ENCODE measurements at places on chromosomes 12 and 14. TPM values are rescaled to one million over a fixed set of nuclear protein-coding genes. Genes with fewer than 3 reads are reported as not detected.

- H3K4me3 ChIP-seq: no peak overlapping the region
- H3K36me3 ChIP-seq: no peaks in the 10 kb centered on the region
- no peak for DNase-seq
- peaks cover 2% of the 10 kb centered on the region for H3K4me1 ChIP-seq
- H3K27ac ChIP-seq: no peak overlapping the region
- no peaks in the 10 kb centered on the region for H3K27me3 ChIP-seq
Measured at GRCh38 chr12:71949646-71950045, 11.0 kb downstream of the TPH2 start.

DNA sequence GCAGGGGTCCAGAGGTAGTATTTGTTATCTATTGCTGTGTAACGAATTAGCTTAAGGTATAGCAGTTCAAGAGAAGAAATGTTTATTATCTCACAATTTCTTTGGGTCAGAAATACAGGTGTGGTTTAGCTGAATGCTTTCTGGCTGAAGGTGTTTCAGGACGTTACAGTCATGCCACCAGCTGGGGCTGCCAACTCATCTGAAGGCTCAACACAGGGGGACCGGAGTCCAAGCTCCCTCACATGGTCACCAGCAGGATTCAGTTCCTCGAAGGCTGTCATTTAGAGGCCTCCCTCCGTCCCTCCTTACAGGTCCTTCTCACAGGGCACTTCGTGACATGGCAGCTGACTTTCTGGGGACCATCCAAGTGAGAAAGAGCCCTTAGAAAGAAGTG, 37.5 kb upstream of the SINHCAF start:
- no peaks in the 10 kb centered on the region for H3K4me1 ChIP-seq
- no peaks in the 10 kb centered on the region for H3K27me3 ChIP-seq
- H3K27ac ChIP-seq: no peak overlapping the region

- DNase-seq: peak; percentile 21
- H3K4me1 ChIP-seq: peaks cover 3% of the 10 kb centered on the region
- H3K27ac ChIP-seq: no peak overlapping the region
- no peaks in the 10 kb centered on the region for H3K36me3 ChIP-seq
- H3K4me3 ChIP-seq: no peak overlapping the region
Measured at GRCh38 chr12:95328708-95329107, 111.1 kb downstream of the VEZT start.

GRCh38 chr14:100737526-100737925, 10.8 kb downstream of the DLK1 start:
- no peak overlapping the region for H3K4me3 ChIP-seq
- H3K4me1 ChIP-seq: no peaks in the 10 kb centered on the region
- H3K27me3 ChIP-seq: no peaks in the 10 kb centered on the region
- DNase-seq: no peak

DNA sequence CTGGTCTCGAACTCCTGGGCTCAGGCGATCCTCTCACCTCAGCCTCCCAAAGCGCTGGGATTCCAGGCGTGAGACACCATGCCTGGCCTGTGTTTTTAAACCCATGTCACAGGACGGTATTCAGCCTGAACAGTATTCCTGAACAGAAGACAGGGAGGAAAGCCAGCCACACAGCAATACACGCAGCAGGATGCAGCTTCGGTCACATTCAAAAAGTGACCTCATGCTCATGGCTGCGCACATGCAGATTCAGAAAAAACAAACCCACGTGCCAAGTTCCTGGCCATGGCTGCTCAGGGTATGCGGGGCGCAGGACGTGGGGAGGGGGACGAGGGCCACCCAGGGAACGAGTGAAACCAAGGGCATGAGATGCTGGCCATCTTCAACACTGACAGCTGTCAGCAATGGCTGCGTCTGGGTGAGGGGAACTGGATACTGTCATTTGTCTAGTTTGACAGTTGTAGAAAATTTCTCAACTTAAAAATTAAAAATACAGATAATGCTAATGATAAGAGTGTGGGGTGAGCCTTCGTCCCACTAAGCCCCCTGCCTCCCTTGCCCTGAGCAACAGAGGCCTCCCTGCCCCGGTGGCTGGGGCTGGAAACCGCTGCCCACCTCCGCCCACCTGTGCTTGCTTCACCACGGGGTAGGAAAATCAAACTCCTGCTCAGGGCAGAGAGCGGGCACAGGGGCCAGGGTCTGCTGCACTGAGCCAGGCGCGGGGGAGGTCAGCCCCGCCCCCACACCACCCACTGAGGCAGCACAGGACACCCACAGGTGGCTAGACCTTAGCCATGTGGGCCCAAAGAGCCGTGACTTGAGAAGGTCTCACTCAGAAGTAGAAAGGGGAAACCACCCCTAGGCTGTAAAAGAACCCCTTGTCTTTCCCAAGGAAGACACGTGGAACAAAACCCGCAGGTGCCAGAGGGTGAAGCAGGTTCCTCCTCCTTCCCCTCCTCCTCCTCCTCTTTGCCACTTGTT, 84.2 kb downstream of the SCARB1 start:
- no peak for DNase-seq
- H3K27ac ChIP-seq: no peak overlapping the region
- H3K4me3 ChIP-seq: no peak overlapping the region

DNA sequence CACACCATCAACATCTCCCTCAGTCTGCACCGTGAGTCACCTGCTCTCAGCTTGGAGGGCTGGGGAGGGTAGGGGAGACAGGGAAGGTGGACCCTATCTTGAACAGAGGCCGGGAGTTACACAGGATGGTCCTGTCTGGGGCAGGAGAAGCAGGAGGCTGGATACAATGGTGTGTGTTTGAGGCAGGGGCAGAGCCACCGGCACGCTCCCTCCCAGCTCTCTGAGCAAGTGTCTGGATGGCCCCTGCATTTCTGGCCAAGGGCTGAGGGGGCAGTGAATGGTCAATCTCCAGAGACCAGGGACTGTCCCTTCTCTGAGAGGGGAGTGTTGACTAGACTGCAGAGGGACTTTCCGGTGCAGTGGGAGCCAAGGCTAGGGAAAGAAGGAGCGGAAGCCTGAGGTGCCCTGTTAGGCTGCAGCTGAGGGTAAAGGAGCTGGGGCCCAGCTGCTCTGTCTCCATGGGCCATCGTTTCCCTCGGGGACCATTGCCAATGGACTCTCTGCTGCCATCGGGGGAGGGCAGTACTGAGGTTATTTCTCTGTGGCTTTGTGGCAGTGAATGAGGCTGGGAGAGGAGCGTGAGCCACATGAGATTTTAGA, 1.9 kb downstream of the LRP1-AS start:
- H3K4me1 ChIP-seq: peaks cover 52% of the 10 kb centered on the region
- no peaks in the 10 kb centered on the region for H3K27me3 ChIP-seq
- H3K4me3 ChIP-seq: no peak overlapping the region
- peaks cover 45% of the 10 kb centered on the region for H3K36me3 ChIP-seq
- no peak overlapping the region for H3K27ac ChIP-seq
- DNase-seq: no peak

GRCh38 chr12:110174373-110174996, 50.3 kb downstream of the IFT81 start:
- no peaks in the 10 kb centered on the region for H3K27me3 ChIP-seq
- H3K36me3 ChIP-seq: no peaks in the 10 kb centered on the region
- H3K4me3 ChIP-seq: no peak overlapping the region
- H3K27ac ChIP-seq: no peak overlapping the region
- DNase-seq: no peak
- H3K4me1 ChIP-seq: peaks cover 2% of the 10 kb centered on the region

RTN1 gene
- total RNA-seq: 0.17 TPM

- no peak for DNase-seq
- peaks cover 1% of the 10 kb centered on the region for H3K4me1 ChIP-seq
- no peaks in the 10 kb centered on the region for H3K36me3 ChIP-seq
- no peak overlapping the region for H3K27ac ChIP-seq
Measured at GRCh38 chr12:51959921-51960320, 8.4 kb downstream of the ACVR1B start.

DNA sequence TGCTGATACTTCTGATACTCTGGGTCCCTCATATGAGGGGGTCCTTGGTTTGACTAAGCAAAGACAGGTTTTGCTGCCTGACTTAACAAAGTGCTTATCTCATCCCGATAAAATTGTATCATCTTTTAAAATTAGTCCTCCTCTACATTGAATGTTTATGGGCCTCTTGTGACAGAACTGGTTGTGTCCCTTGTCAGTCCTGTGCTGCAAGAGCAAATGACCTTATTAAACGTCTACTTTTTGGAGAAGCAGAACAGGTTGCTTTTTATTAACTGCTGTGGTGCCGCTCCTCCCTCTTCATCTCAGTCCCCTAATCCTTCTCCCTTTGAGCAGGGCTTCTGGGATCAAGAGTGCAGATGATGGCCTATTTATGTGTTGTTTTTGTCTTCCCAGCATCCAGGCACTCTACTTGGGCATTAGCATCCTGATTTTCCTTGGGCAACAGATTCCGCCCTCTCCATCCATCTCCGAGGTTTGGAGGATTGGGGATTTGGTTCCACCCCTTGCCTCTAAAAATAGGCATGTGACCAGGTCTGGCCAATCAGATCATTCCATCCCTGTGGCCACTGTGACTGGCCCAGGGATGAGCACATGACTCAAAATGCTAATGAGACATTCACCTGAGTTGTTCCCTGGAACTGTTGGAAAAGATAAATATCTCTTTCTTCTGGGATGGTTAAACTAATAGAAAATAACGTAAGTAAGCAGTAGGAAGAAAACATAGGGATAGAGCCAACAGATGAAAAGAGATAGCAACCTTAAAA, 2.9 kb upstream of the DENR start:
- H3K27ac ChIP-seq: no peak overlapping the region
- peaks cover 3% of the 10 kb centered on the region for H3K36me3 ChIP-seq
- peaks cover 7% of the 10 kb centered on the region for H3K4me1 ChIP-seq
- H3K27me3 ChIP-seq: no peaks in the 10 kb centered on the region

BDKRB1 gene
- 16.7 TPM for total RNA-seq

GRCh38 chr14:92341791-92342190, 18.8 kb downstream of the SLC24A4 start:
- no peak overlapping the region for H3K4me3 ChIP-seq
- DNase-seq: no peak
- no peak overlapping the region for H3K27ac ChIP-seq
- H3K4me1 ChIP-seq: no peaks in the 10 kb centered on the region

DNA sequence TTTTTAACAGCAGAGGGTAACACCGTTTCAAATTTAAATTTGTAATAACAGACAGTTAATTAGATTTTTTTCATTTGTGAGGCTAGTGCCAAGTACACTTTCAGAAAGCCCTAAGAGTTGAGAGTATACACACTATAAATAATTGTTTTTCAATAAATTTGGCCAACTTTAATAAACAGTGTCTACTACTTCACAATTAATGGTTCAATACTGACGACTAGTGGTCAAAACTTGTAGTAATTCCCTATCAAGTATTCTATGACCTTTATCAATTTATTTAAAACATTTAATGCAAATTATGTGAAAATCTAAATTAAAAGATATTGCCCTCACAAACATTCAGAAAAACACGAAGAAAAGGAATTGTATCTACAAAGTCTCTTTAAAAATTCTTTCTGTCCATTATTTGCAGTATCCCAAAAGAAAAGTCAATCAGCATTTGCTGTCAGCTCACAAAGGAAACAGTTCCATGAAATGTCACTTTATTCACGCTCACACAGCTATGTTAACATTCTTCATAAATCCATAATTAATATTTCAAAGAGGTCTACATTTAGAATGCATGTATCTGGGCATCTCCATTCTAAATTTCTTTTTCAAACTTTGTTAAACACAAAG, 91.2 kb downstream of the CEP128 start:
- no peaks in the 10 kb centered on the region for H3K36me3 ChIP-seq
- peak; percentile 30 for DNase-seq
- no peak overlapping the region for H3K27ac ChIP-seq
- H3K4me1 ChIP-seq: no peaks in the 10 kb centered on the region
- no peak overlapping the region for H3K4me3 ChIP-seq

- H3K36me3 ChIP-seq: no peaks in the 10 kb centered on the region
- H3K27me3 ChIP-seq: no peaks in the 10 kb centered on the region
- no peak overlapping the region for H3K27ac ChIP-seq
- no peaks in the 10 kb centered on the region for H3K4me1 ChIP-seq
- no peak overlapping the region for H3K4me3 ChIP-seq
- no peak for DNase-seq
Measured at GRCh38 chr12:124796303-124796960, 67.2 kb downstream of the SCARB1 start.

MANSC4 gene
- 0.17 TPM for total RNA-seq

- DNase-seq: no peak
- no peak overlapping the region for H3K4me3 ChIP-seq
- no peaks in the 10 kb centered on the region for H3K27me3 ChIP-seq
Measured at GRCh38 chr12:108750526-108750925, 19.2 kb upstream of the CORO1C start.

DNA sequence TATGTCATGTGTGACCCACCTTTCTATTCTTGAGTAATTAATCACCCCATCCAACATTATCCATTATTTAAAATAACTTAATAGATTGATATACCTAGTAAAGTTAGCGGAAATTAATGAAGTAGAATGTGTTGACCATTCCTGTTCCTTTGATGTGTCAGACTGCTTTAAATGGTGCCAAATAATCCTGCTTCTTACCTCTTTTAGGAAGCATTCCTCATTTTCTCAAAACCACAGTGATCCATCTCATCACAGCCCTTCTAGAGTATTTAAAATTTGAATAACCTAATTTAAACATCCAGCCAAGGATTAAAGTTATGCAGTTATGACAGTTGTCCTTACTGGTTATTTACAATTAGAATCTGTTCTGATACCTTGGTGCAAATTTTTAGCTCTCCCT, 6.9 kb downstream of the MGAT4C start:
- no peaks in the 10 kb centered on the region for H3K27me3 ChIP-seq
- no peaks in the 10 kb centered on the region for H3K36me3 ChIP-seq
- DNase-seq: no peak
- no peak overlapping the region for H3K27ac ChIP-seq

OR4Q2 gene
- total RNA-seq: not detected

DNA sequence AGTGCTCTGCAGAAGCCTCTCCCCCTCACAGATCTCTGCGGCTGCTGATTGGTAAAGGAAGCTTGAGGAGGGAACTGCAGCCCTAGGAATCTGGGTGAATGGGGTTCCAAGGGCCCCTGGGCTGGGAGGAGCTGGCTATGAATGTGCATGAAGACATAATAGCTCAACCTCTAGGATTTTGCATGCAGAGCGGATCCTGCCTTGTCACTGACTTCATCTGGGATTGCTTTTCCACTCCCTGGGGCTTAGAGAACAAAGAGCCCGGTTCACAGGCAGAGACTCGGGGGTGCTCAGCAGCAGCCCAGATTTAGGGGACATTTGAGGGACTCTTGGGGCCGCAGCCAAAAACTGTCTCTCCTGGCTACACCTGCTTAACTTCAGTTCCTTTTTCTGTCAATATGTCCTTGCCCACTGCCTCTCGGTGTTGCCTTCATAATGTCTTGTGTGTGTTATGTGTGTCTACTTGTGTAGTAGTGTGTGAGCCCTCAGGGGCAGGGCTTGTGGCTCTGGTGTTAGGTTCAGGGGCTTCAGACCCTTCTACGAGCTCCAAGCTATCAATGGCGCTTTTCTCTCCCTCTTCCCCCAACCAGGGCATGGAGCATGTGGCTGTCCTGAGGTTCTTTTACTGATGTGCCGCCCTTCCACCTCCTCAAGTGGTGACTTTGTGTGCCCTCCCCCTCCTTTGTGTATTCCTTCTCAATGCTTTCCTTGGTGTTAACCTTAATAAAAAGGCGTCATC, 1.9 kb downstream of the CCDC184 start:
- H3K27ac ChIP-seq: no peak overlapping the region
- peaks cover 4% of the 10 kb centered on the region for H3K4me1 ChIP-seq
- DNase-seq: no peak
- H3K36me3 ChIP-seq: no peaks in the 10 kb centered on the region
- H3K27me3 ChIP-seq: peaks cover 46% of the 10 kb centered on the region
- H3K4me3 ChIP-seq: no peak overlapping the region

- H3K36me3 ChIP-seq: peaks cover 5% of the 10 kb centered on the region
- H3K4me1 ChIP-seq: no peaks in the 10 kb centered on the region
- no peaks in the 10 kb centered on the region for H3K27me3 ChIP-seq
- peak; percentile 51 for DNase-seq
- H3K27ac ChIP-seq: no peak overlapping the region
- no peak overlapping the region for H3K4me3 ChIP-seq
Measured at GRCh38 chr14:100862277-100862676, 36.4 kb downstream of the MEG3 start.

All from fibroblast of lung (primary cell).